Aorta (tissue), 5 donors: ENCODE measurements at places on chromosomes 11 and 22. TPM values are rescaled to one million over a fixed set of nuclear protein-coding genes. Genes with fewer than 3 reads are reported as not detected.

GRAP2 gene
- not detected for polyA plus RNA-seq

SAA4 gene
- polyA plus RNA-seq, result not detected

SMC1B gene
- not detected for polyA plus RNA-seq

OR52H1 gene
- polyA plus RNA-seq, result not detected

ANAPC15 gene
- 48.5 TPM for polyA plus RNA-seq

SPDYC gene
- polyA plus RNA-seq, result not detected

KCNJ4 gene
- polyA plus RNA-seq, result not detected

RNF26 gene
- polyA plus RNA-seq, result 9.4 TPM

KLHL22 gene
- polyA plus RNA-seq, result 5.3 TPM

ELFN2 gene
- polyA plus RNA-seq, result not detected

ANKRD42 gene
- 8.6 TPM for polyA plus RNA-seq

PTGDR2 gene
- polyA plus RNA-seq, result 0.10 TPM

TST gene
- polyA plus RNA-seq, result 61.7 TPM

GAL3ST3 gene
- not detected for polyA plus RNA-seq

PATZ1 gene
- polyA plus RNA-seq, result 11.5 TPM

OR51V1 gene
- polyA plus RNA-seq, result not detected

CCDC87 gene
- polyA plus RNA-seq, result 0.10 TPM

KRTAP5-8 gene
- polyA plus RNA-seq, result not detected

GRM5 gene
- polyA plus RNA-seq, result not detected

CASP1 gene
- polyA plus RNA-seq, result 32.1 TPM

HBE1 gene
- not detected for polyA plus RNA-seq

PHETA2 gene
- 16.6 TPM for polyA plus RNA-seq

MPZL2 gene
- polyA plus RNA-seq, result 13.3 TPM

PANX3 gene
- polyA plus RNA-seq, result not detected
